AG04449 (cell line): ENCODE measurements at places on chromosomes 2 and 18.

- no peak for DNase-seq
Observed at GRCh38 chr2:216341121-216341520, 31.2 kb downstream of the MARCHF4 start.

GRCh38 chr2:38167968-38168350, 92.0 kb upstream of the CYP1B1 start:
- DNase-seq = no peak

- no peak for DNase-seq
Observed at GRCh38 chr18:61528961-61529360, 195.7 kb downstream of the CDH20 start.

DNA sequence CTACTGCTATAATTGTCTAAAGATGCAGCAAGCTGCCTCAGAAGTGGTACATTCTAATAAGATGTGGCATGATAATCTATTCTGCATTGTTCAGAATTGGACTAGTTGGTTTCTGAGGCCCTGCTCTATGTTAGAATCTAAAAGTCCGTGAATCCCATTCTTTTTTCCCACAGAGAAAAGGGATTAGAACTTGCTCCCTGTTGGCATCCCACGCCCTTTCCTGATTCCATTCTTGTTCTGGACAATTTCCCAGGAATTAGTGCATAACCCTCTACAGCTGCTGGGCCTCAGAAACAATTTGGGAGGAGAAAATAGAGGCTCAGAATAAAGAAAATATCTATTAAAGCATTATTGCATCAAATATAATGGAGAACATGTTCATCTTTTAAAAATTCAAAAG, 282.7 kb downstream of the NRXN1 start:
- DNase-seq = no peak

DNA sequence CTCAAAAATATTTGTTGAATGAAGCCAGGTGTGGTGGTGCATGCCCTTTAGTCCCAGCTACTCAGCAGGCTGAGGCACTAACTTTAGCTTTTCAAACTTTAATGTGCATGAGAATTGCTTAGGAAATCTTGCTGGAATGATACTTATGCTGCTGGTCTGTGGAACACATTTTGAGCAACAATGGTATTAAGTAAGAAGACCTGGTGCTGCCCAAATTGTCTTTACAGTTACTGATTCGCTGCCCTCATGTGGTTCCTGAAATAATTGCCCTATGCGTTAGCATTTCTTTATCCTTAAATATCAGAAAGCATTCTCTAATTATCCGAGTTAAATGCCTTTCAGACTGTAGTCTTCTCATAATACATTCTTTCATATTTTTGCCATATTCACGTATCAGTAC, 76.0 kb upstream of the SESTD1 start:
- DNase-seq = no peak

DNA sequence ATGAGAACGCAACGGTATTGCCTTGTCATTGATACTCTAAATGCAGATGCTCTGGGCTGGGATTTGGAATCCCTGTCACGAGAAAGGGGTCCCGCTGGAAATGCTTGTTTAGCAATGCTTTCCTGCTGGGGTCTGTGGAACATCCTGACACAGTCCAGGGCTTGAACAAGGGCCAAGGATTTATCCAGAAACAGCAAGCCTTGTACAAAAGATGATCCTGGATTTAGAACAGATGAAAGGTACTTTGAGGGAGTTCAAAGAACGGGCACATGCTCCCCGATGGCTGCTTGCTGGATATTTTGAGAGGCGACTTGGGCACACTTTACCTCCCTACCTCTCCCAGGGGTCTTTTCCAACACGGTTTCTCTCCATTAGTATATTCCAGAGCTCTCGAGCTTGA, 108.1 kb upstream of the CELF4 start:
- no peak for DNase-seq

- no peak for DNase-seq
Observed at GRCh38 chr2:213156717-213157116, 5.3 kb upstream of the IKZF2 start.

DNA sequence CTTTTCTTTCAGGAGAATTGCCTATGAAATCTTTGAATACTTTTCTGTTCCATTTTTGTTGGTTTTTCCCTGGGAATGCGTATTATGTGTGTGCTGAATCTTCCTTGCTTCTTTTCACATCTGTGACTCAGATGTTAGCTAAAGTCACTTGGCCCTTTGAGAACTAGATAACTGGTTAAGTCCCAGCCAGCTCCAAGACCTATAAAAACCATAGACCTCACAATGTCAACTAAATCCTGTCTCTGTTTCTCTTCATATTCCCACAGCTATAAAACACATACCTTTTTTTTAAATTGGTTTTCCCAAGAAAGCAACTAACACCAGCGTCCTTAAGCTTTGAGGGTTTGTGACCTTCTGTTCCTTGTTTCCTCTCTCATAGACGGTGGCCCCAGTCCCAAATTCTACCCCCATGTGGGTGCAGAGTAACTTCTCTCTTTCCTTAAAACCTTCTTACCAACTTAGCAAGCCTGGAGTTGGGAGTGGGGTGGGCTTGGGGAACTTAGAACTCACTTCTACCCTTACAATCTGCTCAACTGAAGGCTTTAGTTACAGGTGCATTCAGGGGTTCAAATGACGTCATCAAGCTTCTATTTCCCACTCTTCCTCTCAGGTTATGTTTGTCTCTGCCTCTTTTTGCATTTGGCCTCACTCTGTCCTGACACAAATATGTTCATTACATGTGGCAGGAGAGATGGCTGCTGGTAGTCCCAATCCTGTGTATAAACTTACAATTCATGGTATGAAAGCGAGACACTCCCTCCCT, 58.1 kb upstream of the TGIF1 start:
- DNase-seq = no peak

DNA sequence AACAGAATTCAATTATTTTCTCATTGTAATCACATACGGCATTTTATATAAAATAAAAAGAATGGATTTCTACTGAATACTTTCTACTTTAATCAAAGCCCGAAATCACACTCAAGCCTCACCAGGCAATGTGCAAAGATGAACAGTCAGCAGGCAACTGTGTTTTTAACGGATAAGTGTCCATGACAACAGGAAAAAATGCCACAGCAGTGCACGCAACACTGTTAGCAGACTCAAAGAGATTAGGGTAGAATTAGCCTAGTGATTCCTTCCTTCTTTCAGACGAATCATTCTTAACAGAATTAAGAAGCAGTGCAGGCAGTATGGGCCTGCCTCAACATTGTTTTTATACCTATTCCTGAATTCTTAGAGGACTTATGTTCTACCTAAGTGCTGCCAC, 135.6 kb downstream of the CDH2 start:
- no peak for DNase-seq

DNA sequence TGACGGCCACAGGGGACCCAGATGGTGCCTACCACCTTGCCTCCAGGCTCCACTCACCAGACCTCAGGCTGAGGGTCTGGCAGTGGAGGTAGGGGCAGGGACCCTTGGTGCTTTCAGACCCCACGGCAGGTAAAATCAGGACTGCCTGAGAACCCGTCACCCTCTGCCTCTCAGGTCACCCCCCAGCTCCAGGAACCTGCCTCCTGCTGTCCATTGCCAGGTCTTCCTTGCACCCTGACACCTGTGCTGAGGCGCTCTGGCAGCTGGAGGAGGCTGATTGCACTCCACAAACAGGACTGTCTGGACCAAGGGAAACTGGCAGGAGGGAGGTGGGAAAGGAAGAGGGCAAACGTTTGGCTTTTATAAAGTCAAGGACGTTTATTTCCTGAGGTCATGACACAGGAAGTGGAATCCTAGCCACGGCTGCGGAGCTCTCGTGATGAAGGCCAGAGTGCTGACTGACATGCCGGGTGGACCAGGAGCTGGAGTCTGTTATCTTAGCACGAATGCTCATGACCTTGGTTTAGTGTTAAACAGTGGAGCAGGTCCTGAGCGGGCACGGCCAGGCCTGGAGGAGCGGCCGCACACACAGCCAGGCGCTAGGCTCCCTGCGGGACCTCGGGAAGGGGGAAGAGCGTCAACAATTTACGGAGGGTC, 40.5 kb downstream of the ANO7 start:
- no peak for DNase-seq

- DNase-seq = peak; percentile 41
Observed at GRCh38 chr2:33602201-33602830, 3.2 kb upstream of the FAM98A start.

- DNase-seq = no peak
Observed at GRCh38 chr2:72173640-72174321, 26.1 kb upstream of the CYP26B1 start.

- no peak for DNase-seq
Observed at GRCh38 chr2:149492923-149493322, 94.7 kb downstream of the MMADHC start.

GRCh38 chr2:24432735-24433134, 58.3 kb upstream of the NCOA1 start:
- DNase-seq = no peak

DNA sequence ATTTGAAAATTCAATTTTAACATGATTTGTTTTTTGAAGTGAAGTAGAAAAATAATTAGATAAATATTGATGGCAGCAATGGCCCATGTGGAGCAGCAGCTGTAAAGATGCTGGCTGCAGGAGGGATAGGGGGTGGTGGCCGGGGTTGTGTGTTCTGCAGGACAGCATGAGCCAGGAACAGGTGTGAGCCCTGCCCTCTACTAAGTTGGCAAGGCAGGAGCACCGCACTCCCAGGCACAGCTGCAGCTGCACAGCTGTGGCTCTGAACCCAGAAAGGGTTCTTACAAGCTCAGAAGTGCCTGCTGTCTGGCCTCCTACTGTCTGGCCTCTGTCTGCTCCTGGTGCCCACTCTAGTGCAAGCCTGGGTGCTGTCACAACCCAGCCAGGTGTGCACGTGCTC, 10.0 kb upstream of the DUSP19 start:
- no peak for DNase-seq

GRCh38 chr2:226114436-226114835, 685.2 kb downstream of the IRS1 start:
- no peak for DNase-seq

GRCh38 chr18:37391698-37392548, 173.7 kb downstream of the CELF4 start:
- no peak for DNase-seq

- no peak for DNase-seq
Observed at GRCh38 chr2:46461011-46461674, 18.2 kb upstream of the TMEM247 start.

DNA sequence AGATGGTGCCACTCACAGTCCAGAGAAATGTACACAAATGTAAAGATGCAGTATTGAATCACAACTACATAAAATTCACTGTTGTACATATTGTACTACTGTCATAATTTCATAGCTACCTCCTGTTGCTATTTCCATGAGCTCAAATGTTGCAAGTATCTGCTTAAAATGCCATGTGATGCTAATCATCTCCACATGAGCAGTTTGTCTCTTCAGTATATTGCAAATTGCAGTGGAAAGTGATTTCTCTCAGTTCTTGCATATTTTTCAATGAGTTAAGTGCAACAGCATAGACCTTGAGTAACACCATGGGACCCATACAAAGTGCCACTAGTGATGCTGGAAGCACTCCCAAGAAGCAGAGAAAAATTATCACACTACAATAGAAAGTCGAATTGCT, 51.9 kb downstream of the MAIP1 start:
- no peak for DNase-seq

GRCh38 chr2:190607014-190607597, 41.8 kb upstream of the NAB1 start:
- DNase-seq = peak; percentile 34

GRCh38 chr2:23653326-23653725, 268.3 kb downstream of the KLHL29 start:
- DNase-seq = no peak

DNA sequence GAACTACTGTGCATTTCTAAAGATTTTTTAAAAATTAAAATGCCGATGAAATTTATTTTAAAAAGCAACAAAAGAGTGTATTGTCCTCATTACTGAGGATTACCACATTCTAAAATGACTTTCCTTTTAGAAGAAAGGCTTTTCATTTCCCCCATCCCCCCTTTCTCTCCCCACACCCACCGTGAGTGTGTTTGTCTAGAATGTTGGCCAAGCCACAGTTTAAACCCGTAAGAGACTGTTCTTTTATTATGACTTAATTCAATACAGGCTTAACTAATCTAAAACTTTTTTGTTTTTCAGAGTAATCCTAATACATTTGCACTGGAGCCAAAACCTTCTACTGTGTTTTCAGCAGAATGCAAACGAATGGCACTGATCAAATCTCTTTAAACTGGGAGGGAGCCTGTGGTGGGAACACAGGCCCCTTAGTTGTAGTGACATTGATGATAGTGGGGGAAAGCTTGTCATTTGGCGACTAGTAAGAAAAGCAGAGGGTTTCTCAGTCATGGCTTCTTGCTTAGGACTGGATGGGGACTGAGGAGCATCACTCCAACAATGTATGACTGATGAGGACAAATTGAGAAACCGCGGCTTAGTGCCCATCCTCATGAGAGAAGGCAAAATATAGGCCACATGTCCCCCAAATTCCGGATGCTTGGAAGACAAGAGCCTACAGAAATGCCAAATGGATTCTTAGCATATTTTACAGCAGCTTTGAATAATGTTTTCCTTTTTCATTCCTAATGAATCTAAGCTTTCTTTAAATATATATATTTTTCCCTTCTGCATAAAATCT, 154.0 kb upstream of the SMIM21 start:
- no peak for DNase-seq

GRCh38 chr2:98847853-98848252, 88.2 kb downstream of the CRACDL start:
- no peak for DNase-seq

DNA sequence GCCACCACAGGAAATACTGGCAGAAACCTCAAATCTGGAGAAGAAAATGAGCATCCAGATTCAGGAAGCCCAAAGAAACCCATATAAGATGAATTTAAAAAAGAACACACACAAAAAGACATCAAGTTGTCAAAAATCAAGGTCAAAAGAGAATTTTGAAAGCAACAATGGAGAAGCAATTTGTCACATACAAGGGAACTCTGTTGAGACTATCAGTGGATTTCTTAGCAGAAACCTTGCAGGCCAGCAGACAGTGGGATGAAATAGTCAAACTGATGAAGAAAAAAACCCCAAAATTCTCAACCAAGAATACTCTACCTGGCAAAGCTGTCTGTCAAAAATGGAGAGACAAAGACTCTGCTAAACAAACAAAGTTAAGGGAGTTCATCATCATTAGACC, 272.6 kb downstream of the ADCYAP1 start:
- no peak for DNase-seq

DNA sequence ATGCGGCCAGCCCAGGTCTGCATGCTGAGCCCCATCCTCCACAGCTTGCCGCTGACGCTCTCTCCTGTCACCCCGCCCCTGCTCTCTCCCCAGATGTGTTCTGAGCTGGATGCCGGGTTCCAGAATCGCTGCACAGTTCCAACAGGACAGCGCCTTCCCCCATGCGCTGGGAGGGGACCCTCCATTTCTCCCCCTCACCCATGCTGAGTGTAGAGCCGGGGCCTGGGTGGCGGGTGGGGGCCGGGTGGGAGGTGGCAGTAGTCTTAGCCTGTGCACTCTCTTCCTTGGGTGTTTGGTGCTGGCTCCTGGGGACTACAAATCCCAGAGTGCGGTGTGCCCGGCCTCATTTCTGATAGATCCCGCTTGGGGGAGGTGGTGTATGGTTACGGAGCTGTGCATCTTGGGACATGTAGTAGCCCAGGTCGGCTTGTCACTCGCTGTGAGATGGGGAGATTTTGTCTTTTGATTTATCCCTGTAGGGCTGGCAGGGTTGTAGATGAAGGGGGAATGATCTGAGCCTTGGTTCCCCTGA, 6.8 kb downstream of the DNAJB2 start:
- no peak for DNase-seq

- no peak for DNase-seq
Observed at GRCh38 chr18:60197671-60198462, 174.7 kb downstream of the MC4R start.
